ENCODE measurements at places on chromosomes 4 and X.

DNA sequence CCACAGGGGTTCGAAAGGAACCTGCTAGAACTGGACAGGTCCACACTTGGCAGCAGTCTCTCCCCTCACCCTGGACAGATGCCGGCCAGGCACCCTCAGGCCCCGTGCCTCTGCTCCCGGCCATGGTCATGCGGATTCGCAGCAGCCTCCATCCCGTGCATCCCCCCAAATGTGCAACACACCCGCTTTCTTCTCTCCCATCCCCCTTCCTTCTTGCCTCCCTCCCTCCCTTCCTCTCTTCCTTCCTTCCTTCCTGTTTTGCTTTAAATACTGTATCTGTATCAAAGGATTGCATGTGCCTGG is 35.0 kb upstream of the HMX1 start:
- no peak for DNase-seq

GRCh38 chr4:135239964-135240363 is 1038.4 kb upstream of the PABPC4L start:
- DNase-seq = no peak

DNA sequence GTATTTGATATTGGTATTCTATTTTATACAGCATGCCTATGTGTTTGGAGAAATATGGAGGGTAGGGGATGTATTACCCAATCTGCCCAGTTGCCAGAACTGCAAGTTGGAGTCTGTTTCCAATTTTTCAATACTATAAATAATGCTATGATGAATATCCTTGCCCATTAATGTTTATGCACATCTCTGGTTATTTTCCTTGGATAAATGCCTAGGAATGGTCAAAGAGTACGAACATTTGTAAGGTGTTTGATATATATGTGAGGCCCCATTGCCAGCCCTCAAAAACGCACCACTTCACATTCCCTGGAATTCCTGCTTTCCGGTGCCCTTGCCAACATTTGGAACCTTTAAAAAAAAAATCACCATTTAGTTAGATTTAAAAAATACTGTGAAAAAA is 34.3 kb downstream of the CLDN34 start:
- no peak for DNase-seq

GRCh38 chrX:43745938-43746721 is 90.0 kb downstream of the MAOA start:
- DNase-seq = no peak

- DNase-seq = no peak
Measured at GRCh38 chrX:36909676-36910030, 98.5 kb upstream of the FAM47C start.

DNA sequence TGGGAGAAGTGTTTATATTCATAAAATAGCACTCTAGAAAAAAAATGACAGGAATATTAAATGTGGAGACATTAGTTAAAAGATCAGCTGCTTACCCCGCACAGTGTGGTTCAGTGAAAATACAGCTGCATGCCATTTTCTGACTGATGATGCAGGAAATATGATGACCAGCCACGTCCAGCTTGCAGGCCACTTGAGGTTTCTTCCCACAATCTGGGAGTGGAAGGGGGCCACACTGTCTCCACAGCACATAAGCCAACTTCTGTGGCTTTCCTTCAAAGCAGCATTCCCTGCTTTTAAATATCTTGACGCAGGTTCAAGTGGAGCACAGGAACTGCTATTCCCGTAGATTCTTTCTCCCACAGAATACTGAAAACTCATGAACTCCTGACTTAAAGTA is 173.4 kb upstream of the GALNT7 start:
- no peak for DNase-seq

DNA sequence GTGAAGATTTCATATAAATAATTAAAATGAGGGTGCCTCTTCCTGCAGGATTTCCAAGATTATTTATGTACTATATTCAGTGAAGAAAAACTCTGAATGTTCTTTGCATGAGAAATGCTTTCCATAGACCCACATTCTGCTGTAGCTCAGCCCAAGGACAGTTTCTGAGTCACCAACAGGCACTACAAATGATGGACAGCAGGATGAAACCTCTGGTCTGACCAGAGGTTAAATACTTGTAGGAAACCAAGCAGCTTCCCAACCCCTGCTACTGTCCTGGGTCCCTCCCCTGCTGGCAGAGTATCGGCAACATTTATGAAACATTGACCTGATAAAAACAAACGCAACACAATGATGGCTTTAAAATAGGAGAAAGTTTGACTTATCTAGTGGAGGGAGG is 73.1 kb downstream of the CXXC4 start:
- no peak for DNase-seq

DNA sequence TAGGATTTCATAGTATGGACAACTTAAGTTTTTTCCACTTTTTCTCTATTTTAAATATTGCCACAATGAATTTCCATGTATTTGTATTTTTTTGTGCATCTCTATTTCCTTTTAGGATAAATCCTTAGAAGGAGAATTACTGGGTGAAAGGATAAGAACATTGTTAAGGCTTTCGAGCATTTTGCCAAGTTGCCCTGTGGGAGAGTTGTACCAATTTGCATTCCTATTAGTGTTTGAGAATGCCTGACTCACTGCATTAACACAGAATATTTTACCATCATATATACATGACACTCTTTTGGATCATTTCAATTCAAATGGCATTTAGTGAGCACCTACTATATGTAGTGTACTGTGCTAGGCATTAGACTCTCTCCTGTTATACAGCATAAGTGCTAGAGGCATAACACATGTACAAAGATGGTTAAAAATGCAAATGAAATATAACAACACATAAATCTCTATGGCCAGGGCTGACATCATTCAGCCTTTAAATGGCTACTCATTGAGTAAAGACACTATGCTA is 57.0 kb downstream of the PLAC1 start:
- no peak for DNase-seq

DNA sequence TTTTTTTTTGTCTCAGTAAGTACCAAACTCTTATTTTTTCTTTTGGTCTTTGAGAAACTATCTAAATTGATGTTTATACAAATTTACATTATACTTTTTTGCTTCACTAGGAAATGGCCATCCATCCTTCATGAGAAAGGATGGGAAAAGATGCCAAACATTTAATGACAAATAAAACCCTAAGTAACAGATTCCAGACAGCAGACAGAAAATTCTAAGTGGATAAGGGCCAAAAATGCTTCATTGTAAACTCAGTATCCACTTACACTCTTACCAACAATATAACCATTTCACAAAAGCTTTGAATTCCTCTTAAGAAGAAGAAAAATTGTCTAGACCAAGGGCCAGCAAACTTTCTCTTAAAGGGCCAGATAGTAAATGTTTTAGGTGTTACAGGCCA is 3.5 kb downstream of the GUCY1B1 start:
- no peak for DNase-seq

- DNase-seq = no peak
Measured at GRCh38 chrX:19613645-19614323, 98.5 kb upstream of the MAP3K15 start.

DNA sequence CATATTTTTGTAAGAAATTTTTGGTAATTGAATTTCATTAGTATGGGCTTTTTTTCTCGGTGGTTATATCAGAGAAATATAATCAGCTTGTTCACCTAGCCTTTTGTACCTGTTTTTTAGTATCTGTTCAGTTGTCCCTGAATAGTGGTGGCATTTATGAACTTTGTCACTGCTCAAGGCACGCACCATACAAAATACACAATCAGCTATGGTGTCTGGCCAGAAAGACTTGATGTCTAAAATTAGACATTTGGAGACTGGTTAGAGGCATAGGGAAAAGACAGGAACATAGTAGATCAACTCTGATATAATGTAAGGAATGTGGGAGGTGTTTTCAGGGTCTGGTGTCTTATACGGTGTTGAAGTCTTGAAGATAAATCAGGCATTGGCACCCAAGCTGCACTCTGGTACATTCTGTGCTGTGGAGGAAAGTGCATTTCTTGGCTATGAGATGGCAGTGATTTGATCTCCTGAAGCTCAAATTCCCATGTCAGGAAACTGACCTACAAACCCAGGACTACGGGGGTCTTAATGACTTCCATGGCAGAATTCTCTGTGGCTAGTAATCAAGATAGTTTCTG is 3.6 kb downstream of the ART3 start:
- no peak for DNase-seq

GRCh38 chrX:153343674-153344073 is 9.7 kb downstream of the ZNF275 start:
- DNase-seq = no peak

DNA sequence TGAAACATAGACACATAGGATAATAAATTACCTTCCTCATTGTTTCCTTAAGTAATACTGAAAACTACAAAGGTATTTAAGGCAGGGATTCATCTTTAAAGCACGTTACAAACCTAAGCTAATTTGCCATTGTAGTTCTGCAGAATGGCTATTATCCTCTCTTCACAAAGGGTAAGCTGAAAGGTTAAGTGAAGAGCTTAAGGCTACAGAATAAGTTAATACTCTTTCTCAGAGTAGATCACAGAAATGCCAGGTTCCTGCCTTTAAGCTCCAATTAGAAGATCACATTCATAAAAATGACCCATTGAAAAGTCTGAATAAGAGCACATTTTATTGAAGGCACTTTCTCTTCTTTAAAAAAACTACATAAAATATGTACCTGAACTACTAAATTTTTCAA is 42.1 kb upstream of the PRDM5 start:
- DNase-seq = no peak

DNA sequence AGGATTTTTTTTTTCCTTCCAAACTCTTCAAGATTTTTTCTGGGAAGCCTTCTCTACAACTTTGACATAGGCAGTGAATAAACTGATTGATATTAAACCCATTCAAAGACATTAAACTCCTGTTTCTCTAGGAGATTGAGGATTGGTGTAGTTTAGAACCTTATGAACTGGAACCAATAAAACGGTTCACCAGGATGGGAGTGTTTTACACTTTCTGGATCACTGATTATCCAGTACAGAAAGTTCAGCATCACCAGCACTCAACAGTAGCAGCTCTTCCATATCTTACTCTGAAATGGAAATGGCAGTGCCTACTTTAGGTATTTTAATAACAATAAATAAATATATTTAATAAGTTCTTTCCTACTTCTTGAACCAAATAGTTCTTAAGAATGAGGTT is 76.7 kb downstream of the BMPR1B start:
- DNase-seq = no peak

DNA sequence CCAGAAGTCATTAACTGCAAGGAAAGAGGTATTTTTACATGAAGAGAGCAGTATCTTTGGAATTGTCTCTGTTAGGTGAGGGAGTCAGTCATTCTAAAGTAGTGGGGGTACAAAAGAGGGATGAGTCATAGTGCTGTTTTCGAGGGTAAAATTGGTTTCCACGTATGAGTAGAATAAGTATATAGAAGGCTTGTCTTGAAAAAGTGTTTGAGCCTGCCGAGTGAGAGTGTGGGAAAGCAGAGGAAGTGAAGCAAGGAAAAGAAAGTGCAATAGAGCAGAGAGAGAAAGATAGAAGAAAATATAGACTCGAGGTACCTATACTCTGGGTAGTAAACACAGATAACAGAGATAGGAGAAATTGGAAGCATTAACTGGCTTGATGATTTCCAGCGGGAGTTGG is 696.4 kb downstream of the DMD start:
- DNase-seq = no peak

DNA sequence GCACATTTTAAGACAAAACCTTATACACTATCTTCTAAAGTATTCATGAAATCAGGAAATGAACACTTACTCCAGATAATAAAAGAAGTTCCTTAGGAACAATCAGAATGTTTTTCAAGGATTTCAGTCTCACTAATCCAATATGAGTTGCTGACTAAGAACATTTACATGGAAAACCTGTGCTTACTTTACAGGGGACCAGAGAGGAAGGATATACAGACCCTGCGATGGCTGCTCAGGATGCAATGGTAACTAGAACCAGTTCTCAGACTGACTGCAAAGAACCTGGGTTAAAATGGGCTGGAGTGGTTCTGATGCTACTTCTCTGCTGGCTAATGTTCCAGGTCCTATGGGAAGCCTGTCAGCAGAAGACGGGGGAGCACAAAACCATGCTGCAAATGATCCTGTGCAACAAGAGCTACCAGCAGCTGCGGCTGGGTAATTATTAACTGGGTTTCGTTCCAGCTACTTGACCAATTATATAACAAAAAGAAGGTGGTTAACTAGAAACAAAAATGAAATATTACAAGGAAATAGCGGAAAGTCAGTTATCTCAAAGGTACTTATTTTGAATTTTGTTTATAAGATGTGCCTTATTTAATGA is 85.3 kb downstream of the ANXA10 start:
- DNase-seq = no peak

GRCh38 chr4:98689507-98690174 is 31.2 kb upstream of the TSPAN5 start:
- DNase-seq = no peak

DNA sequence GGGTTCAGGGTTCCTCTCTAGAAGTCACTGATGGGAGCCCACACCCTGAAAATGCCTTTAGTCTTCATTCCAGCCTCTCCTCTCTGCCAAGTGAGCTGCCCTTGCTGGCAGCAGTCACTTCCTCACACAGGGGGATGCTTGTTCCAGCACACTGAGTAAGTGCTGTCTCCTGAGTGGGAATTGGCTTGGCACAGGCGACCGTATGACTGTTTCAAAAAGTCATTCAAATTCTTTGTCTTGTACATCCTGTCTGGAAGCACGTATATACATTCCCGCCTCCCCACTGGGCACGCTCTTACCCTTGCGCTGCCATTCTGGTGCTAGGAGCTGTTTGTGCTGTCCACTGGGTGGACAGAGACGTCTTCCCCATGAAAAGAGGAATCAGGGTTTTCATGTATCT is 40.2 kb upstream of the CD99 start:
- DNase-seq = no peak

DNA sequence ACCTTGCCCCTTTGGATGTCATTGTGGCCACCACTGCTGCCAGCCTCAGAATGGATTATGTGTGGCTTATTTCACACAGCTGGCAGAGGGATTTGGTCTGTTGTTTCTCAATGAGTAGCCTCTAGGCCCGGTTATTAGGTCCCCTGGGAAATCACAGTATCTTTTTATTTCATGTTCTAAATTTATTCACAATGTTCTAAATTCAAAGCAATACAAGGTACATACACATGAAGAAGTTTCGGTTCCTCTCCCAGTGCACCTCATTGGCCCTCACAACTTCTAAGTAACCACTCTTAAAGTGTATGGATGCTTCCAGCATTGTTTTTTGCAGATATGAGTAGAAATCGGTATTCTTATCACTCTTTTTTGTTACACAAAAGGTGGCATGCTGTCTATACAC is 262.7 kb downstream of the RCHY1 start:
- DNase-seq = no peak

- no peak for DNase-seq
Measured at GRCh38 chrX:2485789-2486345, 14.9 kb downstream of the DHRSX start.

GRCh38 chrX:116409219-116409618 is 27.2 kb upstream of the SLC6A14 start:
- no peak for DNase-seq

- no peak for DNase-seq
Measured at GRCh38 chrX:46561824-46562657, 11.5 kb upstream of the CHST7 start.

GRCh38 chr4:74661427-74662201 is 132.7 kb downstream of the BTC start:
- no peak for DNase-seq

Measured in stimulated activated CD4-positive, alpha-beta T cell treated with anti-CD3 and anti-CD28 coated beads, Interleukin-15, amount 100 ng/mL, for 1 hour (primary cell).